RPMI7951 (cell line): ENCODE measurements at places on chromosomes 13 and 19.

DNA sequence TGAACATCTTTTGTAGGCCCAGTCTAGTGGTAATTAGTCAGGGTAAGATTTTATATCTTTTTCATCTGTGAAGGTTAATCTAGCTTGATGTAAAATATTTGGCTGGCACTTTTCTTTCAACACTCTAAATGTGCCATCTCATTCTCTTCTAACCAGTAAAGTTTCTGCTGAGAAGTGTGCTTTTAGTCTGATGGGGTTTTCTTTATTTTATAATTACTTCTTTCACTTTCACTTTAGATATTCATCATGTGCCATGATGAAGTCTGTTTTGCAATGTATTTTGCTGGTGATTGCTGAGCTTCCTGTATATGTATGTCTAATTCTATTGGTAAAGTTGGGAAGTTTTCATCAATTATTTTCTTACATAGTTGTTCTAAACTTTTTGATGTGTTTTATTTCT, 31.9 kb downstream of the ZNF726 start:
- DNase-seq: peak; percentile 11

DNA sequence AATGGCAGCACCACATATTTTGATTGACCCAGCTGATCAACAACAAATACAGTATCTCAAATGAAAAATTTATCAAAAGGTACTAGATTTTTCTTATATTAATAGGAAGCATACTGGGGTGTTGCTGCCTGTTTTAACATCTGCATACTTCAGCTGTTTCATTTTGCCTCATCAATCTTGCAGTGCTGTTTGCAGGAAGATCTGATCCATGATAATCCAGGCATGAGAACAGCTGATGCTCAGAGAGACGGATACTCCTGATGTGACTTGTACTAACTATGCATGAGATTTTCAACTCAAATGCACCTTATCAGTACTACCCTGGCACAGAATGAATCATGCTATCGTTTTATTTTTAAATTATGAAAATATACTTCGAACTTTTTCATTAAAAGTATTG, 2136.8 kb downstream of the PCDH9 start:
- DNase-seq: no peak

DNA sequence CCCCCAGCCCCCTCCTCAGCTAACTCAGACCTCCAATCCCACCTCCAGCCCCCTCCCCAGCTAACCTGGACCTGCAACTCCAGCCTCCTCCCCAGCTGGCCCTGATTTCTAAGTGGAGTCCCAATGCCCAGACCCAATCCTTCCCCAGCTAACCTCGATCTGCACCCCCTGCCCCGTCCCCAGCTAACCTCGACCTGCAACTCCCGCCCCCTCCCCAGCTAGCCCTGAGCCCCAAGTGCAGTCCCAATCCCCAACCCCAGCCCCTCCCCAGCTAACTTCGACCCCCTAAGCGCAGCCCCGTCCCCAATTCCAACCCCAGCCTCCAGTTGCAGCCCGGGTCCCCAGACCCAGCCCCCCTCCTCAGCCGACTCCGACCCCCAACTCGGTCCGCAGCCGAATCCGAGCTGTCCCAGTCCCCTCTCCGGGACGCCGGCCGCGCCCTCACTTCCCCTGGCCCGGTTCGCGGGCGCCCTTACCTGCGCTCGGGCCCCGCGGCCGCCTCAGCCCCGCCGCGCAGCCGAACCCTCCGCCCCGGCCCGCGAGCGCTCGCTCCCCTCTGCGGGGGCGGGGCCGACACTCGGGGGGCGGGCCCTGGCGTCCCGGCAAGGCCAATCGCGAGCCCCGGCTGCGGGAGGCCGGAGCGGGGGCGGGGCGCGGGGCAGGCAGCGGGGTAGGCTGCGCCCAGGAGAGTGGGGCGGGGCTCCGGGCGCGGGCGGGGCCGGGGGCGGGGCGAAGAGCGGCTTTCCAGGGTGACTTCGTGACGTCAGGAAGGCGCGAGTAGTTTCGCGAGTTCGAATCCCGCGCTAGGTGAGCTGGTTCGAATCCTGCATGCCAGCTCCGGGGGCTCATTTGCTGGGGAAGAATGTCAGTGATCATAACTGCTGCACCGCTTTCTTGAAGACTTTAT, at the start of gene GNG7:
GNG7 (minus strand) TSS at position 525 of the 907 bp plus-strand sequence. CDS start 182,006 bp downstream, outside the sequence.
- DNase-seq: peak; percentile 85

- no peak for DNase-seq
Measured at GRCh38 chr13:43785261-43785649, 1.5 kb downstream of the ENOX1 start.

- DNase-seq: no peak
Measured at GRCh38 chr19:11284515-11284914, 11.4 kb upstream of the TSPAN16 start.

- DNase-seq: no peak
Measured at GRCh38 chr13:67036699-67037457, 193.3 kb downstream of the PCDH9 start.

- DNase-seq: no peak
Measured at GRCh38 chr19:1794424-1795172, 17.5 kb downstream of the ATP8B3 start.

DNA sequence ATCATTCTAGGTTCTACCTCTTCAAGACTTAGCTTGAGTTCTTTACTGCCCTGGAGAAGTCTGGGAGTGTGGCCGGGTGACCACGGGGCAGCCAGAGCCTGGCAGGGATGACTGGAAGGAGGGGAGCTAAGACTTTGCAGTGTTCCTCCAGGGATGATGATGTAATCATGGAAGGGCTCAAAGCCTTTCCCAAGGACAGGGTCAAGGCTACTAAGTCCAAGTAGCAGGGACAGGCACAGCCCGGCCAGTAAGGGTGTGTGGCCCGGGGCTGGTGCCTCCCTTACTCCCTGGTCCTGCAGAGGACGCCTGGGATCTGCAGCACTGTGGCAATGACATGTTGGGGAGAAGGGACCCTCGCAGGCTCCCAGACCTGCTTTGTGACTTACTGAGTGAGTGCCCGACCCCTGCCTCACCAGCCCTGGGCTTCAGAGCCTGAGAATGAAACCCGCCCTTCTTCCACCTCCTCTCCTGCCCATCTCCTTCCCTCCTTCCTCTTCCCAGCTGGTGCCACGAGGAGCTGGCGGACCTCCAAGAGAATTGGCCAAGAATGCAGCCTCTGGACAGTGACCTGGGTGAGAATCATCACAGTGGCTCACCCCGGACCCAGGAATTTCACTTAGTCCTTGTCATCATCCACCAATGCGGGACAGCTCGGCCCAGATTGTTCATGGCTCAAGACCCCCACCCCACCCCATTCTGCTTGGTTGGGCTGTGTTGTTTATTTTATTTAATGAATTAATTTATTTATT, 15.6 kb upstream of the FBXO17 start:
- DNase-seq: peak; percentile 72

GRCh38 chr19:31350033-31350692, 927 bp upstream of the TSHZ3 start:
- DNase-seq: peak; percentile 49

DNA sequence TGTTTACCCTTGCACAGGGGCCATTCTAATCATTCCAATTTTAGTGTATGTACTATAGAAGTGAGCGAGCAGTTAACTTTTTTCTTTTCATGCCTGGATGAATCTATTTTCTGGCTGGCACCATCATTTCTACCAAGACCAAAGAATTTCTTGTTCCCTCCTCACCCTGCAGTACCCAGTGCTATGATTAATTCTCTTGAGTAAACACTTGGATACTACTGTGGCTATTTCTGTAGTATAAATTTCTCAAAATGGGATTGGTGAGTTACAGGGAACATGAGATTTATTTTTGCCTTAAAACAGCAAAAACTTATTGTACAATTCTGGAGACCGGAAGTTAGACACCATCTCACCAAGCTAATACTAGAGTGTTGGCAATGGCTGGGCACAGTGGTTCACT, 7.6 kb downstream of the ZNF446 start:
- no peak for DNase-seq

DNA sequence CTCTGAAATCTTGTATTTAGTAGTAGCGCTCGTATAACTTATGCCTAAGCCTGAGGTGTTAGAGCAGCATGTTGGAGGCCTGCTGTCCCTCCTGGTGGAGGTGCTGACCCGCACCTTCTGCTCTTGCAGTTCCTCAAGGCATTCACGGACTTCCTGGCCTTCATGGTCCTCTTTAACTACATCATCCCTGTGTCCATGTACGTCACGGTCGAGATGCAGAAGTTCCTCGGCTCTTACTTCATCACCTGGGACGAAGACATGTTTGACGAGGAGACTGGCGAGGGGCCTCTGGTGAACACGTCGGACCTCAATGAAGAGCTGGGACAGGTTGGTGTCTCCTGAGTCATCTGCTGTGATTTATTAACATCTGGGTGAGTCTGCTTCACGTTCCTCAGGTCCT, 136.7 kb downstream of the ATP11A start:
- no peak for DNase-seq

- no peak for DNase-seq
Measured at GRCh38 chr13:110978390-110978789, 63.5 kb upstream of the ANKRD10 start.

GRCh38 chr19:6227936-6228325, 51.8 kb downstream of the MLLT1 start:
- DNase-seq: no peak

DNA sequence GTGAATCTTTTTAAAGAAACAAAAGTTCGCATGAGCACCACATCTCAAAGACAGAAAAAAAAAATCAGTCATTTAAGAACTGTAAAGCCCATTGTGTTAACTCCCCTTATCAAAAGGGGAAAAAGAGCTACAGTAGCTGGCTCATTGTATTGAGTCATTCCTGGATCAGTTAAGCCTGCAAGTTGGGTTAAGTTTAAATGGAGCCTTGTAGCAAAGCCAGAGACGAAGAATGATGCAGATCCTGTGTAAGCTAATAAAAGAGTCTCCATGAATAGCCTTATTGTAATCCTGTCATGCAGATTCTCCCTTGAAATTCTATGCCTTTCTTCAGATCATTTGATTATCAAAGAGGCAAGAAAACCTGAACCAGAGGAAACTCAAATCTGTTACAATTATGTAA, 83.8 kb downstream of the CRYL1 start:
- DNase-seq: peak; percentile 52

DNA sequence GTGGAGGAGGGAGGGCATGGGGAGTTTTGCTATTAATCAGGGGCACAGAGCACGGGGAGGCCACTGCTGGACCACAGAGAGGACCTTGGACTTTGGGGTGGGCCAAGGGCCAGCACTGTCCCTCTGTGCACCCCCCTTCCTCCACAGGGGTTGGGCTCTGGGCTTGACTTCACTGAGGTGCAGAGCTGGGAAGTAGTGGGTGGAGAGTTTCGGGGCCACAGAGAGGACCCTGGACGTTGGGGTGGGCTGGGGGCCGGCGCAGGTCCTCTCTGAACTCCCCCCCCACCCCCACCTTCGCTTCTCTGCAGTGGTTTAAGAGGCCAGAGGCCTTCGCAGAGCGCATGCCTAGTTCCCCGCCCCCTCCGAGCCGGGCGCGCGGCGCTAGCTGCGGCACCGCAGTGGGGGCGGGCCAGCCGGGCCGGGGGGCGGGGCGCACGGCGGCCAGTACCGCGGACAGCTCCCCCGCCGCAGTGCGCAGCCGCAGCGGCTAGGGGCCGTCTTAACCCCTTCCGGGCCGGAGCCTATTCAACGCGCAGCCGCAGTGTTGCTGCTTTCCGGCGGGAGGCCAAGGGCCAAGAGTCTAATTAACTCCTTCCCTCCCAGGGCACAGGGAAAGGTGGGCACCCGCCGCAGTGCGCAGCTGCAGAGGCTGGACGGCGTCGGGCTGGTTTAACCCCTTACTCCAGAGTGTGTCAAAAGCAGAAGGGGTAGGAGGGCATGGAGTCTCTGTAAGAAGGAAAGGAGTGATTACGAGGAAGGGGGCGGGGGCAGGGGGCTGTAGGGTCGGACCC, 3.7 kb downstream of the KCNC3 start:
- DNase-seq: peak; percentile 50

DNA sequence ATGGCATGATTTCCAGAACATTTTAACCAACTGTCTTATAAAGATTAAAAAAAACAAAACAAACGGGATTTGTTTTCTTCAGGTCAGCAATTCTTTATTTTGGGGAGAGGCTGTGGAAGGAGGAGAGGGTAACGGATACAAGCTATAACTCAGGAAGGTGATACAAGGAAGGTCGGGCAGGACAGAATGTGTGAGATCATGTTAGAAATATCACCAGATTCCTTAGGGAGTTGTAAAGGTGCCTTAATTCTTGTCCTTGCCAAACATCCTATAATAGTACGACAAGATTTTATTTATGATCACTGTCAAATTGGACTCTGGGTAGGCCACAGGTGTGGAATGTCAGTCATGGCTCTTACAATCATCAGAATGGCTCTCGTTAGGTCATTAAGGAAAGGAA, 503.1 kb downstream of the DIAPH3 start:
- no peak for DNase-seq

DNA sequence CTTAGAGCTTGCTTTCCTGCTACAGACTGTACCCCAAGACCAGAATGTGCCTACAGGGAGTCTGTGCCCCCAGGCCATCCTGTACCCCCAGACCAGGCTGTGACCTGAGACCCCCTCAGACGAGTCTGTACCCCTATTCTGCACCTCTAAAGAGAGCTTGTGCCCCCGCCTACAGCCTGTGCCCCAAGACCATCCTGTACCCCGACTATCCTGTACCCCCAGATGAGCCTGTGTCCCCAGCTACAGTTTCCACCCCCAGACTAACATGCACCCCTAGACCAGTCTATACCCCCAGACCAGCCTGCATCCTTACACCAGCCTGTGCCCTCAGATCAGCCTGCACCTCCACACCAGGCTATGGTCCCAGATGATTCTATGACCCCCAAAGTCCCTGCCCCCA, 2.0 kb downstream of the CACNG6 start:
- no peak for DNase-seq

- no peak for DNase-seq
Measured at GRCh38 chr13:39452834-39453233, 150.2 kb downstream of the LHFPL6 start.

GRCh38 chr19:54063350-54064116, at the start of gene VSTM1:
TSS of gene VSTM1 (minus strand) at chr19:54063897. CDS start at chr19:54063777, 120 bp downstream.
- no peak for DNase-seq

DNA sequence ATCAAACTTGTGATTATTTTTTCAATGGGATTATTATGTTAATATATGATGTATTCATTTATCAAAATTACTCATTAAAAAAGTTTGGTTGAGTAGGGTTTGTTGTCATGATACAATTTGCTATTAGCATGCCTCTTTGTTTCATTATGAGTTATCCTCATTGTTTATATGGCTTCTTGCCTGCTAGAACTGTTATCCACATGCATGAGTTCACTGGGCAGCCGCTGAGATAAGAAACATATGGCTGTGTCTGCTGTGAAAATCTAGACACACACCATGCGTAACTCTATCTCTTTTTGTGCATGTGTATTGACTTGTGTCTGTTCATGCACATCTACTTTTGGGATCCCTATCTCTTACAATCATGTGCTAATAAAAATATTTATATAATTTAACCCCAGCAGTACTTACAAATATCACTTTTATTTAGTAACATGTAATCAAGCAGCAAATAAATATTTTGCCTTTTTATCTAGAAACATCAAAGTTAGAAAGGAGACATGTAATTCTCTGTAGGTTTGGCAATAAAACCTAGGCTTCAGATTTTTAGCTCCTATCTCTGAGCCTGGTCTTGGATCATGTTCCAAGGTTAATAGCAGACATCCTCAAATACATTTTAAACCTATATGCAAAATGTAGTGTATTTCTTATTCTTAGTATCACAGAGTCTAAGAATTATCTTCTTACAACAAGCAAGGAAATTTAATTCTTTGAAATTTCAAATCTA, 11.2 kb upstream of the KLF12 start:
- peak; percentile 24 for DNase-seq

GRCh38 chr19:10532457-10532856, 11.2 kb upstream of the ATG4D start:
- DNase-seq: no peak
